NT2/D1 (cell line): ENCODE measurements at places on chromosomes 6 and 20.

- no peak for DNase-seq
Observed at GRCh38 chr20:32894026-32894483, 35.3 kb downstream of the EFCAB8 start.

- DNase-seq: no peak
Observed at GRCh38 chr20:63574156-63574828, at the start of gene HELZ2. TSS of gene HELZ2 (minus strand) at chr20:63574239. CDS start at chr20:63572385, 1,854 bp downstream.

DNA sequence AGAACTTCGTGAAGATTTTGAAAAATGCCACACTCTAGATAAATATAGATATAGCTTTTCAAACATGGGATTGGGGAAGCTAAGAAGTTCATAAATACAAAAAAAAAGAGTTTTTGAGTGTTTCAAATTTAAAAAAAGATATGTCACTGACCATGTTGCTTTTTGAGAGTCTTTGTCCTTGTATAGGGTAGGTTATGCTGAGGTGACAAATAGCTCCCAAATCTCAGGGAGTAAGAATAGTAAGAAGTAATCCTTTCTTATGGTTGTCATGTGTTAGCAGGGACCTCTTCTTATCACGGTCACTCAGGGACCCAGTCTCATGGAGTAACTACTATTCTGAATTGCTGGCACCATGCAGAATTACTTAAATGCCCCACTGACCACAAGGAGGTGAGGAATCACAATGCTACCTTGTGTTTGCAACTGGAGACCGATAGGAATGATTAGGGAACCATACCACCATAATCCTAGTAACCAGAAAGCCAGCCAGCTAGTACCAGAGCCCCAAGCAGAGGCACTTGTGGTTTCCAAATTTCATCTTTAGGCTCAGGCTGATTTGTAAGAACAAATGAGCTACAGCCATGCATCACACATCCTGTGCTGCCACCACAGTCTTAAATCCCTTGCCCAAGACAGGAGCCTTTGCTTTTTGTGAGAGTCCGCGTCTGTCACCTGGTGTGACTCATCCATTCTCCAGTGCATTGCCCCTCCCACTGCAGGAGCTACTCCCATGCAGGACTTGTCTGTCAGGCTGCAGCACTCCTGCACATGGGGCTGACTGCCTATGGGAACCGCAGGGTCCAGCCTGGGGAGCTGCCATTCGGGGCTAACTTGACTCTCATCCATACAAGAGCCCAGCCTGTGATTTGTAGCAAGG is 42.4 kb upstream of the ADGRF4 start:
- DNase-seq: no peak

DNA sequence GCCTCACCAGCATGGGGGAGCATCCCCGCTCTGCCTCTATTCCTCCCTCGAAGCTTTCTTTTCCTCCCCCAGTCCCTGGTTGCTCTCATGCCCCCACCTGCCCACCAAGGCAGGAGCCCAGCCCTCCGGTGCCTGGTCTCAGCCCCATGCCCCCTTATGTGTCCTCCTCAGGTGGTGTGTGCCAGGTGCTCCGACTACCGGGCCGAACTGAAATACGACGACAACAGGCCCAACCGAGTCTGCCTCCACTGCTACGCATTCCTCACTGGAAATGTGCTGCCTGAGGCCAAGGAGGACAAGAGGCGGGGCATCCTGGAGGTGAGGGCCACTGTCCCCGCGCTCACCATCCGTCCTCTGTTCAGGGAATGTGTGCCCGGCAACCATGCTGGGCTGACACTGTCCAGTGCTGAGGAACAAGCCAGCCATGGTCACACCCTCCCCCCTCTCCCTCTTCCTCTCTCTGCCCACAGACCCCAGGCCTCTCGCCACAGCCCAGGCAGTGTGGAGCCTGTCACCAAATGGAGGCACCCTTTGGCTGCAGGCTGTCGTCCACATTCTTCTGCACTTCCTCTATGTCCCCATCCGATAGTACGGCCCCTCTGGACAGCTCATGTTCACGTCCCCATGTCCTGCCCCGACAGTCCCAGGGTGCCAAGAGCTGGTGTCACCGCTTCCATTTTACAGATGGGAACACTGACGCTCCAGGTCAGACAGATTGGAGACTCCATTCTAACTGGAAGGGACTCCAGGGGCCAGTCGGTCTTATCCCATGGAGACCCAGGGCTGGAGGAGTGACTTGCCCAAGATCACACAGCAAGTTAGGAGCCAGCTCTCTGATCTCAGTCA is 20.4 kb downstream of the FGD2 start:
- no peak for DNase-seq
